ENCODE measurements at places on chromosomes 2 and 18.

- DNase-seq: no peak
These were observed 540.6 kb downstream of the STK39 start for GRCh38 chr2:167706800-167707199.

- no peak for DNase-seq
These were observed 48.5 kb downstream of the MAP4K4 start for GRCh38 chr2:101745711-101746694.

DNA sequence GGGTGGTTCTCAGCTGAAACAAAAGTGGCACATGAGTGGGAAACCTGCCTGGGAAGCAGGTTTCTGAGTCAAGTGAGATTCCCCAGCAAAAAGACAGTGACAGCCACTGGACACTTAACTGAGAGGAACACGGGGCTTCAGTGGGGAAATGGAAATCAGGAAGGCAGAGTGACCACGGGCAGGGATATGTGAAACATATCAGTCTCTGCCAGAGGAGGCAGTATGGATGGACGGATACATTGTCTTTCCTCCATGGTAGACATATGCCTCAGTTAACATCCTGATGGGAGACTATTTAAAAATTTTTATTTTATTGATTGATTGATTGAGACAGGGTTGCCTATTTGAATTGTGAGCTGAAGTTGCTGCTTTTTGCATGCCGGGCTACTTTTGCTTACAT, 292.1 kb downstream of the NBAS start:
- no peak for DNase-seq

GRCh38 chr2:214244847-214245246, 166.0 kb upstream of the VWC2L start:
- DNase-seq: no peak

GRCh38 chr2:102296449-102296848, 14.9 kb upstream of the IL1RL1 start:
- no peak for DNase-seq
